ENCODE measurements at places on chromosomes 1 and 21. TPM values are rescaled to one million over a fixed set of nuclear protein-coding genes. Genes with fewer than 3 reads are reported as not detected.

The IFNLR1 gene
- total RNA-seq, result under 0.01 TPM

The CD55 gene
- 31.6 TPM for total RNA-seq

The NTMT2 gene
- not detected for total RNA-seq

The LRRC8B gene
- total RNA-seq, result 5.0 TPM

The HNRNPCL1 gene
- total RNA-seq, result not detected

The GJA9 gene
- not detected for total RNA-seq

The SLAMF8 gene
- total RNA-seq, result not detected

The NGF gene
- total RNA-seq, result not detected

The C1orf141 gene
- total RNA-seq, result not detected

The ESRRG gene
- total RNA-seq, result 0.73 TPM

The CFHR5 gene
- total RNA-seq, result not detected

The RNF2 gene
- 31.0 TPM for total RNA-seq

The HES3 gene
- total RNA-seq, result not detected

The MYBPHL gene
- under 0.01 TPM for total RNA-seq

The DAB1 gene
- total RNA-seq, result not detected

The IKBKE gene
- total RNA-seq, result 15.4 TPM

The TRIM63 gene
- 104 TPM for total RNA-seq

The EPHB2 gene
- total RNA-seq, result not detected

The CFHR4 gene
- total RNA-seq, result not detected

The PLA2G4A gene
- 35.2 TPM for total RNA-seq

The MAD2L2 gene
- total RNA-seq, result 55.3 TPM

The STIL gene
- 26.4 TPM for total RNA-seq

The ADORA3 gene
- not detected for total RNA-seq

The DMBX1 gene
- not detected for total RNA-seq

The STPG1 gene
- 9.0 TPM for total RNA-seq

The RHOU gene
- 0.36 TPM for total RNA-seq

The AGT gene
- total RNA-seq, result 0.69 TPM

The KCNJ15 gene
- total RNA-seq, result 0.31 TPM

The TAL1 gene
- not detected for total RNA-seq

All from melanocyte of skin (primary cell).